ENCODE measurements at places on chromosomes 3 and 15.

GRCh38 chr3:151174351-151174750 lies 28.7 kb downstream of the GPR171 start:
- DNase-seq = no peak

DNA sequence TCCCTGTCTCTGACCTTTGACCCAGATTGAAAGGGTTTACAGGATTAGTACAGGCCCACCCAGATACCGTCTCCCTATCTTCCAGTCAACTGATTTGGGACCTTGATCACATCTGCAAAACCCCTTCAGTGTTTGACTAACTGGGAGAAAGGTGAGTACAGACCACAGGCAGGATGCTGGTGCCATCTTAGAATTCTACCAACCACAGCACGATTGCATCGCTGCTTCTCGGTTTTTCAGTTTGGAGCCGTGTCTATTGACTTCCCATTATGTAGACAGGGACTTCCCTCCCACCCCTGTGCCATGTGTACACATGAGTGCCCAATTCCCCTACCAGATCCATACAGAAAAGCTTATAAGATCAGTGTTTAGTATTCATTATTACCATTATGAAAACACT lies 6.6 kb upstream of the KLF13 start:
- DNase-seq = no peak

GRCh38 chr15:42955518-42955917 lies 34.9 kb upstream of the TTBK2 start:
- peak; percentile 43 for DNase-seq

DNA sequence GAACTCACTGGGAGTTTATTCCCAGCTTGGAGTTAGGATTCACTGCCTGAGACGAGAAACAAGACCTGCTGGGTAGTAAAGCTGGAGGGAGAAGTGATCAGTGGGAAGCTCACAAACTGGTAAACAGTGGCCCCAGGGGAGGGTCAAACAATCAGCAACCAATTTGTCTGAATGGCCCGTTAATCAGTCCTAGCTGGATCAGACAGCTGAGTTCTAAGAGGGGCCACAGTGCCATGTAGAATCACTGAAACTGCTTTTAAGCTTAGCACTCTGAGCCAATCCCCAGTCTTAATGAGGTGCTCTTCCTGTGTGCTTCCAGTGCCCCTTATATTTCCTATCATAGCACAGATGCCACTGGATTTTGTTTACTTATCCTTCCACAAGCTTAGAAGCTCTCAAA lies 591.7 kb downstream of the RSL24D1 start:
- no peak for DNase-seq

- no peak for DNase-seq
Observed at GRCh38 chr15:81957698-81958097, 88.1 kb downstream of the MEX3B start.

DNA sequence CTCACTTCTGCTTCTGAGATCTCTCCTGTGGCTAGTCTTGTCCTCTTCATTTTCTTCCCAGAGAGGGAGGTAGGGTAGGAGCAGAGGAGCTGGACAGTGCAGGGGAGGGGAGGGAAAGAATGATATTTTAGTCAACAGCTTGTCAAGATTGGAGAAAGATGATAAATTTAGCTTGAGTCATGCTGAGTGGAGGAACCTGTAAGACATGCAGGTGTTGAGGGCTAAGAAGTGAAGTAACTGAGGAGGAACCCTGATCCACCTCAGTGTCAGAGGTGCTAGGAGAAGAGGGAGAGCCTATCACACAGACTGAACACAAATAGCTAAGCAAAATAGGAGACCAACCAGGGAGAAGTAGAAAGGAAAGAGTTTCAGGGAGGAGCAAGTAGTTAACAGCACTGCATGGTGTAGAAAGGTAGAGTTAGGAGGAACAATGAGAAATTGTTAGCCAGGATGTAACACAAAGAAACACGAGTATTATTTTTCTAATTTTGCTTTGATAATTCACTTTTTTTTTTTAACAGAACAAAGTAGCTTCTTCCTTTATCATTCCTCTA lies 108.2 kb upstream of the CHRM5 start:
- no peak for DNase-seq

All from GM04503 (cell line).